ENCODE measurements at places on chromosomes 5 and 9.

GRCh38 chr5:81353189-81353588 is 40.7 kb downstream of the ACOT12 start:
- DNase-seq, result no peak

DNA sequence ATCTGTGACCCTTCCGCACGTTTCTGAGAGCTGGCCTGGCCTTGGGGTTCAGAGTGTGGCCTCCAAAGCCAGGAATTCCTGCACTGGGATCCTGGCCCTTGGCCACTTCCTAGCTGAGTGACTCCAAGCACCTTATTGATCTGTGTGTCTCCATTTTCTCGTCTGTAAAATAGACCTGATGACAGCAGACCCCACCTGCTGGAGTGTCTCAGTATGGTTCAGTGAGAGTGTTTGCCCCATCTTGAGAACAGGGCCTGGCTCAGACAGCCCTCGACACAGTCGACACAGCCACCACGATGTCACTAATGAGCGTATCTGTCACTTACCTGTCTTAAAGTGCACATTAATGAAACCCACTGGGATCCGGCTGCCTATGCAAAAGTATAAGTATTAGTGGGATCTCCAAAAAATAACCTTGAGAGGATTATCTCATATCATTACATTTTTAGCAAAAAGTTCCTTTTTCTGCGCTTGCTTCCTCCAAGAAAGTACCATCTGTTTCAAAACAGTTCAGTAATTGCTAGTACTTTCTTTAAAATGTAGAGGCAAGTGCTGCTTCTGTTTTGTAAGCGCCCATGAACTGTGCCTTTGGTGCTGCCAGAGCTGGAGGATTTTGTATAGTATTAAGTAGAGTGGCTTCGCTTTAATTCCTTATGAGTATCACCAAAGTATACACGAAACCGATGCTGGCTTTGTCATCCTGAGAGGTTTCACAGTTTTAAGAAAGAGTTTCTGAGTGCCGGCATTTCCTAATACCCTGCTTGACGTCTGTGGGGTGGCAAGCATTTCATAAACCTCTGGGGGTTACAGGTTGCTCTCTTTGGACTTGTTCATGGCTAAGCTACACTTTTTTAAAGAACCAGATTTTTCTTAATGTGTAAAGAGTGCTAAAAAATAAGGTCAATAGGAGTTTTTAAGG is 31.7 kb downstream of the UBE2QL1 start:
- no peak for DNase-seq

DNA sequence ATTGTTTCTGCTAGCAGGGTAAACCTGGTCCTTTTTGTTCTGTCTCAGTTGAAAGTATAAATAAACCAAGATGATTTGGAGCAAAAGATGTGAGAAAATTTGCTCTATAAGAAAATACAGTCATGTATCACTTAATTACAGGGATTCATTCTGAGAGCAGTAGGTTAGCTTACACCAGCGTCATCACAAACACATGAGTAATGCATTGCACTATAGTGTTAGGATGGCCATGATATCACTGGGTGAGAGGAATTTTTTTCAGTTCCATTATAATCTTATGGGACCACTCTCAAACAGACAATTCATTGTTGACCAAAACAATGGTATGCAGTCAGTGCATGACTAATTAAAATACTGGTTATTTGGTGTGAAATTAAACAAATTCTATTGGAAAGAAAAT is 430.9 kb downstream of the CHSY3 start:
- peak; percentile 8 for DNase-seq

GRCh38 chr5:131488463-131488862 is 146.6 kb downstream of the RAPGEF6 start:
- DNase-seq, result no peak

- no peak for DNase-seq
Observed at GRCh38 chr5:175542232-175542965, 64.0 kb downstream of the SFXN1 start.

DNA sequence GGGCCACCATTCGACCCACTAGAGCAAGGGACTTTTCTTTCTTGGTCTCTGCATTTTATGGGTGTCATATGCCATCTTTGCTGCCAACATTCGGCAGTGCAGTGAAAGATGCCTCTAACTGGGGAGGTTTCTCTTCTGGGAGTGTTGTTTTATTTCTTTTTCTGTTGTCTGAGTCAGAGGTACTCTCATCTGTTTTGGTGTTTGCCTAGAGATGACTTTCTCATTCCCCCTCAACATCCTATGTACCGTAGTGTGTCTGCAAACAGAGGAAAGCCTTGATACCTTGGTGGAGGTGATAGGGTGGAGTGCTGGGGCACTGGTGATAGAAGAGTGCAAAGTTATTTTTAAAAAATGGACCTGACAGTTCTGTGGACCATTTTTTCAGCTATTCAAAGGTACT is 182.1 kb downstream of the ARHGAP26 start:
- DNase-seq, result no peak

DNA sequence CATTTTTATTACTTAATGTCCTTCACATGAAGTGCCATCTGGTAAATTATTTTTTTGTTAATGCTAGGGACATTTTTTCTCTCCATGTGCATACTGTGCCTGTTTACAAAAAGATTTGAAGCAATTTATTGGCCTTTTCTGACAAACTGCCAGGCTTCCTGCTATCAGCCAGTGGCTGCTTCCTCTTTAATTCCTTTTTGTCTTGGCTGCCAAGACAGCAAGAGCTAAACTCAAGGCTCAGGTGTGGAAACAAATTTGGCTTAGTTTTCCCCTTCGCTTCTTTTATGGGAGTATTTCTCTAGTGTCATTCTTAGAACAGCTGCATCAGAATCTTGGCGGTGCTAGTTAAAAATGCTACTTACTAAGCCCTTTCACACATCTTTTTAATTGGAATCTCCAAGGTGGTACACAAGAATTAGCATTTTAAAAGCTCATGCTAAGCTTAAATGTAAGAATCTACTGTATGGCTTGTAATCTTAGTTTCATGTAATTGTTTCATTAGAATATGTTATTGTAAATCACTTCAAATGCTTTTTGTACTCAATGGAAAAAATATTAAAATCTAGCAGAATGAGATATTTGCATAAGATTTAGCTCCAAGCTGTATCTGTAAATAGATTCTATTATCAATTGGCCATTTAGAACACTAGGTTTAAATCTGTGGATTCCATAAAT is 134.2 kb upstream of the RASGRF2 start:
- DNase-seq, result no peak

DNA sequence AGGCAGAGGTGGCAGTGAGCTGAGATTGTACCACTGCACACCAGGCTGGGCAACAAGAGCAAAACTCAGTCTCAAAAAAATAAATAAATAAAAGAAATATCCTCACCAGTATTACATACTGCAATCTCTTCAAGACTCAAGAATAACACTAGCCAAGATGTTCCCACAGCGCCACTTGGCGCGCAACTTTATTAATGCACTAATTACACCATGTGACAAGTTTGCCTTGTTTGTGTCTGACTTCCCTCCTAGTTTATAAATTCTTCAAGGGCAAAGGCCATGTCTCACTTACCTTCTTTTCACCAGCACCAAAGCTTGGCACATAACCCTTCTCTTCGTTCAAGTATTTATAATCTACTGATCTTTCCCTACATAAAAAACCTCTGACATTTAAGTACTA is 4.8 kb downstream of the SKP1 start:
- peak; percentile 45 for DNase-seq

GRCh38 chr5:141763541-141763940 is 81.5 kb upstream of the ARAP3 start:
- DNase-seq, result no peak

DNA sequence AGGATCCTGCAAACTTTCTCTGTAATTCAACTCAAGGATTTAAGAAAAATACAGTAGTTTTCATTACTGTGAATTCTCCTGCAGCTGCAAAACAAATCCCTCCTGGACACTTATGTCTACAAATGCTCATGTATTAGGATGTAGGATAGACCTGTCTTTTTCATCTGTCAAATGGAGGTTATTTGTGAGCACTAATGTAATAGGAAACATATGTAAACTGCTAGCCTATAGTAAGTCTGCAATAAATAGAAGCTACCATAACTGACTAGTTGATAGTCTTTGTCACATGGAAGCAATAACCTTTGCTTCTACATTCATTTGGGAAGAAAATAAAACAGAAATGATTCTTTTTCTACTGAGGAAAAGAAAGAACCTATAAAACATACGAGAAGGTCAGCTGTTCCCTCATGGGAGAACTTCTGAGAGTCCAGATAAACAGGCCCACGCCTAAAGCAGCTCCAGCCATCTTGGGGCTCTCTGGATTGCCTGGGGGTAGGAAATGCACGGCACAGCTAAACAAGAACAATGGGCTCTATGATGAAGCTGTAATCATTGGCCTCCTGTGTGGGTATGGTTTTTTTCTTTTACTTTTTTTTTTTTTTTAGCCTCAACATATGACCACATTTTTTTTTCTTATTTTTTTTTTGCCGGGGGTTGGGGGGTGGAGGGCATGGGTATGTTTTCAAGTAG is 6.2 kb downstream of the KCNV2 start:
- DNase-seq, result no peak

- DNase-seq, result no peak
Observed at GRCh38 chr5:166551384-166551783, 1740.1 kb upstream of the WWC1 start.

All from kidney tubule cell (primary cell).